ENCODE measurements at places on chromosomes 1 and 21. TPM values are rescaled to one million over a fixed set of nuclear protein-coding genes. Genes with fewer than 3 reads are reported as not detected.

The S100A7A gene
- polyA plus RNA-seq = not detected

The CYB5RL gene
- 7.3 TPM for polyA plus RNA-seq

The PTGFR gene
- 44.3 TPM for polyA plus RNA-seq

The DRAM2 gene
- polyA plus RNA-seq = 41.9 TPM

The WDR64 gene
- polyA plus RNA-seq = 0.45 TPM

The BARHL2 gene
- polyA plus RNA-seq = not detected

The HSF2BP gene
- polyA plus RNA-seq = 0.89 TPM

The KRTAP19-4 gene
- not detected for polyA plus RNA-seq

The CHAF1B gene
- 4.5 TPM for polyA plus RNA-seq

The NTNG1 gene
- 9.7 TPM for polyA plus RNA-seq

The SPRR3 gene
- not detected for polyA plus RNA-seq

The ALG6 gene
- 17.4 TPM for polyA plus RNA-seq

The ROR1 gene
- 9.5 TPM for polyA plus RNA-seq

The DEGS1 gene
- 42.3 TPM for polyA plus RNA-seq

DNA sequence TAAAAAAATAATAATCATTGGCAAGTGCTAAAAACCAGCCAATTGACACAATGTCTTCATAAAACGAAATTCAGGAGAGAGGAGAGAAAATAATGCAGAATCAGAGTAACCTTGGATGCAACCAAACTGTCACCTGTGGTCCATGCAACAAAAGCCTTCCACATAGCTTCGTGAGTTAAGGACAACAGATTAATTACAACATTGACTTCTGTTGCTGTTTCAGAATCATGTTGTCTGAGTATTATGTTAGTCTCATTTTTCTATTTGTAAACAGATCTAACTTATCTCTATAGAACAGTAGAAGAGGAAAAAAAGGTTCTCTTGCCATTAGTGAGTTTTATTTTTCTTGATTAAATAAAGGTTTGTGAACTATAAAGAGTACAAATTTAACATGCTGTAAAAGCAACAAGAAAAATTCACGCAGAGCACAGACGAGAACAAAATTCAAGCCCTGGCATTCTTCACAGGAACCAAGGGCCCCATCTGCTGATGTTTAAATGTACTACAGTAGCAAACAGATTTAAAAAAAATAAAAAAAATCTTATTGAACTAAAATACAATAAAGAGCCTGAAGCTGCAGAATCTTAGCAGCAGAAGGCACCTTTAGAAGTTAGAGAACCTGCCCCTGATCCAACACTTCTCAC lies 381.1 kb upstream of the PKN2 start:
- DNase-seq = peak; percentile 26

DNA sequence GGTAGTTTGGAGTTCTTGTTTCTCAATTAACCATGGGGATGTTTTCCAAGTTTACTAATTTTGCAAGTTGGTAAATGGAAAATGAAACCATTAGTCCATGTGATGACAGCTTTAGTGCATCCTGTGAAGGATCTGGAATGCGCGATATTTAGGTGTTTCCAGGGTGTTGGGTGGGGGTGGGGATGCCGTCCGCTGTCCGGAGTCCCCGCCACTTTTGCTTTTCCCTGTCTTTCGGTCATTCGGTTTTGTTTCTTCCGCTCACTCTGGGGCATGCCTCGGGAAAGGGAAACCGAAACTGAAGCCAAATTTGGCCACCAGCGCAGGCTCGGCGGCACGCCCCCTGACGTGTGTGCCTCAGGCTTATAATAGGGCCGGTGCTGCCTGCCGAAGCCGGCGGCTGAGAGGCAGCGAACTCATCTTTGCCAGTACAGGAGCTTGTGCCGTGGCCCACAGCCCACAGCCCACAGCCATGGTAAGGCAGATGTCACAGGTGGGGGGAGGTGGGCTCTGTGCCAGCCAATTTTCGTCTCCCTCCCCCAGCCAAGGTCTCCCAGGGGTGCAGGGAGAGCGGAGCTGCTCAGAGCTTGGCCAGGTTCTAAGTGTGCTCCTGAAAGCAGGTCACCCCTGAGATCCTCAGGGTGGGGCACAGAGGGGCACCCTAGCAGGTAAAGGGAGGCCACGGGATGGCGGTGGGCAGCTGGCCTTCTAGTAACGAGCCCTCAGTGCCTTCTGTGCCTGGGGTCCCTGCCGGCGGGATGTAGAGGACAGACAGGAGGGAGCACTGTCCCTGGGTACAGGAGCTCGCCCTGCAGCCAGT lies at the start of gene ISG15:
TSS of gene ISG15 (plus strand) at position 393 of the 817 bp plus-strand sequence. CDS start at position 470, 77 bp downstream.
- peak; percentile 89 for DNase-seq

GRCh38 chr1:180926164-180926981 lies 13.7 kb downstream of the KIAA1614 start:
- peak; percentile 88 for DNase-seq

- no peak for DNase-seq
These were observed 3.7 kb downstream of the GPR37L1 start for GRCh38 chr1:202126426-202126825.

DNA sequence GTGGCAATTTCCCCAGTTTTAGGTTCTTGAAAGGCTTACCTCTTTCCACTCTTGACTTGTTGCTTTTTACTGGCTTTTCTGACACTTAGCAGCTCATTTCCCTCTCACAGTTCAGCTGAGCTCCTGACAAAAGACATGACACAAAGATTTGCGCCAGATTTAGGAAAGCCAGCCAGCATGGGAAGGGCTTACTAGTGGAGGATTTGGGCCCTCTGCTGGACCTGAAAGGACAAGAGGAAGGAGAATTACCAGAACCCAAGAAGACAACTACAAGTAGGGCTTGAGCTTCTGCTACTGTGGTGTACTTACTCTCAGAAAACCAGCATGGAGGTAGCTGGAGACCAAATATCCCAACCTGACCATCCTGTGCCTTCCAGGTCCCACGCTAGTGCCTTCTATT lies 784.5 kb downstream of the BRINP3 start:
- DNase-seq = no peak

- no peak for DNase-seq
These were observed 246.7 kb downstream of the MRPL39 start for GRCh38 chr21:25360593-25360992.

GRCh38 chr21:33975548-33976081 lies 60.0 kb upstream of the ATP5PO start:
- DNase-seq = no peak

DNA sequence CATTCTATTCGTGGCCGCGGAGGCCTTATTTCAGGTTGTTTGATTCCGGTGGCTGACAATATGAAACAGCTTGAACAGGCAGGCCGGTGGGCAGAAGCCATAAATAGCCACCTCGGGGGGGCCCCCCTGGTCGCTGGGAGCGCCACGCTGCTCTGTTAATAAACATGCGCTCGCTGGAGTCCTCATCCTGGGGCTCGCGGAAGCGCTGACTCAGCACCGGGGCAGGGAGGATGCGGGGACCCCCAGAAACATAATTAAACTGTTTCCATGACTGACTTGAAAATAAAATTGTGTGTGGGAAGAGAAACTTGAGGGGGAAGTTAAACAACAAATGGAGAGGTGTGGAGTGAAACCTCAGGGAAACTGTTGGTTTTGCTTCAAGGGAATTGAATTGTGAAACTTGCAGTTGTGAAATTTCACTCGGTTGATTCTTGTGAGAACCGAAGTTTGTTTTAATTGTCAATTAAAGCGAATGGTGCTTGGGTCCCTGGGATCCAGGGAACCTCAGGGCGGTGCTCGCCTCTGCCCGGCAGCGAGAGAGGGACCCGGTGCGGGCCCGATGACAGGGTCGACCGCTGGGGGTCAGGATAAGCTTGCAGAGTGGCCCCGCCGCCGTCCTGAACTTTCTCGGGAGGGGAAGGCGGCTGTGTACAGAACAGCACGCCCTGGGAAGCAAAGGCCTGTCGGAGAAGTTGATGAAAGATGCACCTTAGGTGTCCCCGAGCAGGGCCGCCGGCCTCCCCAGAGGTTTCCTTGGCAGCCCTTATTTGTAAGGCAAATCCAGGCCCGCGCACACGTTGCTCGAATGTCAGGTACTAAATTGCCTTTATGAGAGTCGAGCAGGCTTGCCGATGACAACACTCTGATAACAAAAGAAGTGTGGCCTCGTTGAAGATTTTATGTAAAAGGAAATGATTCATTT lies 176.9 kb upstream of the LMO4 start:
- DNase-seq = peak; percentile 72

GRCh38 chr1:145980457-145980994 lies 15.9 kb downstream of the TXNIP start:
- no peak for DNase-seq

DNA sequence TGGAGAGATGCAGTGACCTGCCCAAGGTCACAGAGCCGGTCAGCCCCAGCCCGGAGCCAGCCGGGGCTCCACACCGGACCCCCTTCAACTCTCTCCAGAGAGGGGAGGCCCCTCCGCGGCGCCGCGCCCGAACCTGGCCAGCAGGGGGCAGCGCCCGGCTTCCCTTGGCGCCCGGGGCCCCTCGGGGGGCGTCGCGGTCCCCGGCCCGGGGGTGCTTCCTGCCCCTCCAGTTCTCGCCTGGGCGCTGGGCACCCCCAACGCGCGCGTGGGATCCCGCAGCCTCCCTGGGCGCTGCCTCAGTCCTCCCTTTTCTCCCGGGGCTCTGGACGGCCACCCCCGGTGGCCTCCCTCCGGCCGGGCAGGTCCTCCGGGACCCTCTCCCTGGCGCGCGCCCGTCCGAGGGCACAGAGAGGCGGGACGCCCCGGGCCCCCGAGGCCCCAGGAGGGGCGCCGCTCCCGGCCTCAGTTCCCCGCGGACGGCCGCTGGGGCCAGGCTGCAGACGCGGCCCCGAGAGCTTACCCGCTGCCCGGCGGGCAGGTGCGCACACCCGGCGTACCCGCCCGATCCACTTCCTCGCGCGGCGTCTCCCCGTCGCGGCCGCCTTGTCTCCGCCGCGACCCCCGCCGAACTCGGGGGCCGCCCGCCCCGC lies 406 bp downstream of the HTR1D start:
- DNase-seq = no peak

DNA sequence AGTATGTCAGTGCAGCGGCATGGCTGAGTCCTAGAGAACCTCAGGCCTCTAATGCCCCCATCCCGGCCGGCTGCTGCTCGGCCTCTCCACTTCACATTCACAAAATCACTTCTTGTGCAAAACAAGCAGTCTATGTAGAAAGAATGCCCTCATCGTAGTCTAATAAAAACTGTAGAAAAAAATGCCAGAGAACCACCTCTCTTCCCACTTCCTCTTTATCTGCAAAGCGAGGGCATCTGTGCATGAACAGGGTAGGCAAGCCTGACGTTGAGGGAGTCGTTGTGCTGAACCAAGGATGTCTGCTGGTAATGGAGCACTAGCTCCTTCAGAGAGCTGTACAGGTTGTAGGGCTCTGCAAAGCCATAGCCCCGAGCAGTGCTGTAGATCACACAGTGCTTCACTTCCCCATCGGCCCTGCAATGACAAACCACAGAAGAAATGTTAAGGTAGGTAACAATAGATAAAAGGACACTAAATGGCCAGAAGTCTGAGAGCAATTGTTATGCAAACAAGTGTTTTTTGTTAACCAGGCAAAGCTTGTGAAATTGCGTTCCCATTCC lies 88.9 kb downstream of the PIK3R3 start:
- no peak for DNase-seq

DNA sequence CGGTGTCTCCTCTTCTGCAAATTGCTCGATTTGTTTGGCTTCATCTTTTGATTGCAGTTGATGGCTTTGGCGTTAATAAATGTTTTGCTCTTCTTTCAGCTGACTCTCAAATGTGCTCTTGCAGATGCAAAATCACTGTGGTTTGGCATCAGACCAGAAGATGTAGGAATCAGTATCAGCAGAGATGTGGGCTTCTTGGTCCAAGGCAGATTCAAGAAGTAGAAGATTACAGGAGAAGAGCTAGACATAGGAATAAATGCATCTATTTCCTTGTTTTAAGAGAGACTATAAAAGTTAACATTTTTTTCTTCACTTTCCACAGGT lies 59.8 kb upstream of the BACH1 start:
- no peak for DNase-seq

- no peak for DNase-seq
These were observed 462.4 kb upstream of the RGS18 start for GRCh38 chr1:191695865-191696264.

DNA sequence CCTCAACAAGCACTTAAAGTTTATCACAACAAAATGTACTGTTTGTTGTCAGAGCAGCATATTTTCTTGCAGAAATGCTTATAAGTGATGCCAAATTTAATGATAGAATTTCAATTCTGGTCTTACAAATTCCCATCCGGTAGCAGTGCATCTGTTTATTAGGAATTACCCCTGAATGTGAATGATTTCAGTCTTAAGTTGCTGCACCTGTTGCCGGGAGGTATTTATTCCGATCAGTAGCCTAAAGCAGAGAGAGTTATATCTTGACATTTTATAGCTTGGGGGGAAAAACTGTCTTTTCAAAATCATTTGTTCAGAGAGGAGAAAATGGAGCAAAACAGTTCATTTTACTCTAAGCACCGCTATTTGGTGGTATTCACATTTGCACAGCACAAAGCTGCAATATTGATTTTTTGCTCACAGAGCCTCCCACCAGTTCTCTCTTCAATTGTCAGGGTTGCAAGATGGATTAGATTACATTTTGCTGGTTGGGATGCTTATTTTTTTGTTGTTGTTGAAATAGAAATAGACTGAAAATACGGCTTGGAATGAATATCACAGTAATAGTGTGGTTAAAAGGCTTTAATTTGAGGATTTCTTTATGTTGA lies 98.6 kb downstream of the ADGRL2 start:
- no peak for DNase-seq

DNA sequence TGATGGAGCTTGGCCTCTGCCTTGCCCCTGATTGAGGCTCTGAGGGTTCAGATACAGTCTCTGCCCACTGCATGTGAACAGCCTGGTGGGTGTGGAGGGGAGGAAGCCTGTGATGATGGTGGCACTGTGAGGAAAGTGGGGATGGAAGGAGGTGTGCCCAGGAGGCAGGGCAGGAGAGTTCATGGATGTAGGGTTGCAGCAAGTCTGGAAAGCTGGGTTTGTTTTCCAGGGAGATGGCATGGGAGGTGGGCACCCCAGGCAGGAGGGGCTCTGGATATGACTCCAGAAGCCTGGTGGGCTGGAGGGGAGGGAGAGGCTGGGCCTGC lies 63.2 kb downstream of the ADARB1 start:
- no peak for DNase-seq

DNA sequence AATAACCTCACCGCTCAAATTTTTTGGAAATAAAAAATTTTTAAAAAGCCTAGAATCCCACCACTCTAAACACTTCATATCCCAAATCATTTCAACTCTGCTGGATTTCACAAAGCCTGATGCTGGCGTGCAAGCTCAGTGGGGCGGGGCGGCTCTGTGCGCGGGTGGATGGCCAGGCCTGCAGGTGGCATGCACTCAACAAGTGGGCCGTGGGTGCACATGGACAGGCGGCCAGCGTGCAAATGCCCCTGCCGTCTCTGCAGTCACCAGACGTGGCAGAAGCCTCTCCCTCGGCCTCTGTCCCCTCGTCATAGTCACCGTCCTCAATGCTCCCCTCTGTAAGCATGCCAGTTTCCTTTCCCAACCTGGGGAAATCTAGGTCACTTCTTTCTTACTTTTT lies 6.6 kb upstream of the PDE9A start:
- DNase-seq = no peak

- DNase-seq = no peak
These were observed 161.2 kb upstream of the SNX7 start for GRCh38 chr1:98500324-98500723.

Measured in hindlimb muscle (tissue), 1 donor.